ENCODE measurements at places on chromosomes 5 and 9.

DNA sequence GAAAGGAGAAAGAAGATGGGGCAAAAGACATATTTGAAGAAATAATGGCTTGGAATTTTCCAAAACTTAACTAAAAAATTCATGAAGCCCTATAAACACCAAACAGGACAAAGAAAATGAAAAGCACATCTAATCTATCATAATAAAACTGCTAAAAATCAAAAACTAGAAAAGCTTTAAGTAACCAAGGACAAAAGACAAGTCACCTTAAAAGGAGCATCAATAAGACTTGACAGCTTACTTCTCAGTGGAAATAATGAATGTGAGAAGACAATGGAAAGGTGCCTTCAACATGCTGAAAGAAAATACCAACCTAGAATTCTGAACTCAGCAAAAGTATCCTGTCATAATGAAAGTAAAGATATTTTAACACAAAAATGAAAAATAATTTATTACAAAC lies 27.0 kb downstream of the GTF3C4 start:
- DNase-seq, result no peak

GRCh38 chr5:170154297-170154696 lies 48.6 kb downstream of the FOXI1 start:
- DNase-seq, result no peak

- DNase-seq, result no peak
These were observed 21.2 kb downstream of the DYNC2I2 start for GRCh38 chr9:128635266-128636023.

GRCh38 chr9:15509931-15510788 lies 610 bp downstream of the PSIP1 start:
- DNase-seq, result peak; percentile 75

- no peak for DNase-seq
These were observed 200.2 kb downstream of the SEMA6A start for GRCh38 chr5:116374434-116374852.

GRCh38 chr5:2021484-2022176 lies 138.9 kb upstream of the IRX4 start:
- DNase-seq, result no peak

Data from activated CD4-positive, alpha-beta T cell treated with anti-CD3 and anti-CD28 coated beads, Interleukin-2, Interleukin-6, amounts not matched to agents 100 ng/mL and 50 ng/mL, durations not matched to agents 16 hours and 8 hours (primary cell).